ENCODE measurements at places on chromosomes 6 and 20.

- no peaks in the 10 kb centered on the region for H3K4me1 ChIP-seq
- no peaks in the 10 kb centered on the region for H3K36me3 ChIP-seq
- no peak overlapping the region for H3K4me3 ChIP-seq
- no peak for DNase-seq
These were observed 32.9 kb downstream of the TBPL1 start for GRCh38 chr6:133985970-133986369.

- H3K36me3 ChIP-seq, result no peaks in the 10 kb centered on the region
- no peak overlapping the region for H3K4me3 ChIP-seq
- H3K27ac ChIP-seq, result no peak overlapping the region
- H3K4me1 ChIP-seq, result no peaks in the 10 kb centered on the region
- no peaks in the 10 kb centered on the region for H3K27me3 ChIP-seq
These were observed 1.5 kb upstream of the PYGB start for GRCh38 chr20:25246182-25246999.

- no peak for DNase-seq
- no peaks in the 10 kb centered on the region for H3K4me1 ChIP-seq
- no peaks in the 10 kb centered on the region for H3K36me3 ChIP-seq
- no peak overlapping the region for H3K4me3 ChIP-seq
- H3K27me3 ChIP-seq, result no peaks in the 10 kb centered on the region
These were observed 469.7 kb downstream of the CDKAL1 start for GRCh38 chr6:21003780-21004541.

DNA sequence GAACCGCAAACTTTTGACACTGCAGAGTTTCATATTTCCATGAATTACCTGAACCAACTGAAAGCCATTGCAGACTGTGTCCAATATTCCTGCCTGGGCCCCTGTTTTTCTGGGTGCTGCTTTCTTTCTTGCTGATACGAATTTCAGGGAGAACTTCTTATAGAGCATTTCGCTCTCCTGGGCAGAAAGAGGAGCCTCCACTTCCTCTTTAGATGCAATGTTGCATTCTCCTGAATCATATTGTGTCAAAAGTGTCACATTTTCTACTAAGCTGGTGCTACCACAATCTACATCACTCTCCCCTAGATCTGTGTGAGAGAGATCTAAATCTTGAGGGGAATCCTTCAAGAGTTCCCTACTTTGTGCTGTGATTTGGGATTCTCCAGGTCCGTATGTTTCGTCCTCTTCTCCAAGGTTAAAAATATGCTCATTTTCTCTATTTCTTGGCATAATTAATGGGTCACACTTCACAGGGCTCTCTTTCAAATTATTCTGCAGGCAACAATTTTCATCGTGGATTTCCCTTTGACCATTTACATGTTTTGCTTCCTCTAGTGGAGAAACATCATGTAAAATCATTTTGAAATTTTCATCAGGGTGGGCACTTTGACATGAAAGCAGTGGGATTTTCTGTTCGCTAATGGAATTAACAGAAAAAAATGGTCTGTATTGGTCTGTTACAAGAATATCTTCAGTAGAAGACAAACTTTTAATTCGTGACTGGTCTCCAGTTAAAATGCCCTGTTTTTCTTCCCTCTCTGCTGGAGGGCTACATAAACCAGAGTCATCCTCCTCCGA is 102.3 kb downstream of the DST start:
- no peaks in the 10 kb centered on the region for H3K27me3 ChIP-seq

Data from iPS DF 6.9 (cell line).